ENCODE measurements at places on chromosomes 1 and 21. TPM values are rescaled to one million over a fixed set of nuclear protein-coding genes. Genes with fewer than 3 reads are reported as not detected.

DNA sequence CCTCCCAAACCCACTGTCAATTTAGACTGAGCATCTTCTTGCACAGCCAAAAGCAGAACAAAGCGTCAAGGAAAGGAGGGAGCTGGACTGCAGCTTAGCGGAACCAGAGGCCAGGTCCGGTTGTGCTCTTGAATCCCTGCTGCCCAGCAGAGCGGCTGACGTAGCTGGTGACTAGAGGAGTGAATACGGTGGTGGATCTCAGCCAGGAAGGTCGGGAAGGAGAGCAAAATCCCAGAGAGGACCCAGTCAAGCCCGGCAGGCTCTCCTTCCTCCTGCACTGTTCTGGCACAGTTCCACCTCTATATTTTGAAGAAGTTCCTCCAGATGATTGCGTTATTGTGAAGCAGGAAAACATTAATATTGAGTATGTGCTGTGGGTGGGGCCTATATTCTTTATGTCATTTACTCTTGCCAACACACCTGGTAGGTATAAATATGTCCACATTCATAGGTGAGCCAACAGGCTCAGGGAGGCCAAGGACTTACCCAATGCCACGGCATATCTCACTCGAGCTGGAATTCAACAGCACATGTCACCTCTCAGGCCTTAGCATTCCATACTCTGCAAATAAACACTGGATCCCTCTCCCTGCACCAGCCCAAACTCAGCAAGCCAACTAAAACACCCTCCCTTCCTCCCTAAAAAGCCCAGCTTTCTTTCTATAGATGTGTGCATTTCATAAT, 23.6 kb upstream of the ABCB10 start:
- DNase-seq: no peak

- no peak for DNase-seq
Measured at GRCh38 chr1:206898089-206898914, 1.1 kb downstream of the IL24 start.

DNA sequence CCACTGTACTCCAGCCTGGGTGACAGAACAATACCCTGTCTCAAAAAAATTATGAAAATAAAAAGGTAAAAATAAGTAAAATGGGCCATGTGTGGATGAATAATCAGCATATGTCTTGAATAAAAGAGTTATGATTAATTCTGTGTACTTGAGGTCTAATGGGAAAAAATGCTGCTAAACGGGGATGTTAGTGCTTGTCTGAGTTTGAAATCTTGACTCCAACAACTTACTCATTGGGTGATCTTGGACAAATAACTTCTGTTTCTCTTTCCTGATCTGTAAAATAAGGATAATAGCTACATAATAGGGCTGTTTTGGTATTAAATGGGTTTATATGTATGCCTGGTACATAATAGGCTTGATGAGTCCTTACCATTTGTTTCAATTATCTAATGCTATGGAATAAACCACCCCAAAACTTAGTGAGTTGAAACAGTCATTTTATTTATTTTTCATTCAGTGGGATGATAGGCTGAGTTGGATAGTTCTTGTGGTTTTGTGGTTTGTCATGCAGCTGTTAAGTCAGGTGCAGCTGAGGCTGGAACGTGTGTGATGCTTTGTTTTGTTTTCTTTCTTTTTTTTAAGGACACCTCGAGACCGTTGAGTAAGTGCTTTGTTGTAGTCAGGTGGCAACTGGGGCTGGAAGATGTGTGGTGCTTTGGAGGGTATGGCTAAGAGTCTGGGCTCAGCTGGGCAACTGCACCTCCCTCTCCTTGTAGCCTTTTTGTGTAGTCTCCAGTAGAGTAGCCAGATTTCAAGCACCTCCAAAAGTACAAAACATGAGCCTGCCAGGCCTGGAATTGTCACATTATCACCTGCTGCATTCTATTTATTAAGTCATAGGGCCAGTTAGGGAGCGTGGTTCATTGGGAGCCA, 4.9 kb downstream of the MDM4 start:
- no peak for DNase-seq

DNA sequence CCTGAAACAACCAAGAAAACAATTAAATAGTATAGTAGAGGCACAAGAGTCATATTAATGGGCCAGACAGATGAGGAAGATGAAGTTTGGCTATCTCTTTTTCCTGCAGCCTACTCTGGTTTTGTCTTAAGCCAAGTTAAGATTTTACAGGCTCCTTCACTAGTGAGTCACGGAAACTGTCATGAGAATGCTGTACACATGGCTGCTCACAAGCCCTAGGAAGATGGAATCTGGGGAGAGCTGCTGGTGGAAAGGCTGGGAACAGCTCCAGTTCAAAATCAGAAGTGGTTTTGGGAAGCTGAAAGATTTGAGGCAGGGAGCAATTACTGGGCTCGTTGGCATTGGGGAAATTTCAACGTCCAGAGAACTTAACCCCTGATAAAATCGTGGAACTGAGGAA, 46.4 kb upstream of the S1PR1 start:
- no peak for DNase-seq

GRCh38 chr21:15772654-15773053, 42.9 kb downstream of the USP25 start:
- no peak for DNase-seq

GRCh38 chr1:78015148-78015547, 10.4 kb downstream of the DNAJB4 start:
- DNase-seq: no peak

DNA sequence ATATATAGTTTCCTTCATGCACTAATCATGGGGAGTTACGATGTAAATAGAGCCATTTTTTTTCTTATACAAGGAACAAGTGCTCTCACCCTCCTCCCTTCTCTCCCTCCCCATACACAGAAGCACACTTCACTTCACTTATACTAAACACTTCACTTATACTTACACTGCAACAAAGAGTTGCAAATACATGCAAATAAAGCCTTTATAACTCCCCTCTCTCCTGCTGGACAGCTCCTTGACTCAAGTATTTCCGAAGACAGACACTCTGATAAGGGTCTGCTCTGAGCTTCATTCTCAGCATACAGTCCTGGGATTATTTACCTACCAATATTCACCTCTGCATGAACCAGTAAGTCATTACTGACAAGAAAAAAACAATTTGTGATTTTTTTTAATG, 35.6 kb upstream of the ERG start:
- no peak for DNase-seq

DNA sequence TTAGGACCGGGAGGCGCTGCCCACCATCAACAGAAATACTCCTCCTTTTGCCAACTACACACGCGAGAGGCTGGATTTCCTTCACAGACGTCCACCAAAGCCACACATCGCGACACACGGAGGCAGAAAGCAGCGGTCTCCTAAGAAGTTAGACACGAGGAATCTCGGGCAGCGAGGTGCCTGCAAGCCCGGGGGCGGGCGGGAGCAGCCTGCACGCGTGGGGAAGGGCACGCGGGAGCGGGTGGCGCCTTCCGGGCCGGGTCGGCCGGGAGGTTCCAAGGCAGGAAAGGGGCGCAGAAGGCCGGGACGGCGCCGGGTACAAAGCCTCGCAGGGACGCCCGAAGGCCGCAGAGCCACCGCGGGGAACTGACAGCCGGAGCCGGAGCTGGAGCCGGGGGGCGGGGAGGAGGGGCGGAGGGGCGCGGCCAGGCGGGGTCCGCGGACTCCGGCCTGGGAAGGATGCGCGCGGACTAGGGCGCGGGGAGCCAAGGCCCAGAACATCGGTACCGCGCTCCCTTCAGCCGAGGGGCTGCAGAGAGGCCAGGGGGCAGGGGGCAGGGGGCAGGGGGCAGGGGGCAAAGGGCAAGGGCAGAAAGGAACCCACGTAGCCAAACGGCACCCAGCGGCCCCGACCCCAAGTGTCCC, 722 bp downstream of the NPHP4 start:
- no peak for DNase-seq

Gene MROH9
- polyA plus RNA-seq: not detected

Gene PLA2G4A
- 6.6 TPM for polyA plus RNA-seq

Gene PDC
- polyA plus RNA-seq: 0.96 TPM

Gene HSD3B2
- 0.87 TPM for polyA plus RNA-seq

Gene UBE4B
- 60.4 TPM for polyA plus RNA-seq

All from left renal cortex interstitium (tissue), 4 donors.